Fibroblast of skin of right quadriceps (primary cell): ENCODE measurements at places on chromosomes 4 and X.
A peak's percentile ranks its signal among the peaks of the same experiment; 100 is the strongest.

DNA sequence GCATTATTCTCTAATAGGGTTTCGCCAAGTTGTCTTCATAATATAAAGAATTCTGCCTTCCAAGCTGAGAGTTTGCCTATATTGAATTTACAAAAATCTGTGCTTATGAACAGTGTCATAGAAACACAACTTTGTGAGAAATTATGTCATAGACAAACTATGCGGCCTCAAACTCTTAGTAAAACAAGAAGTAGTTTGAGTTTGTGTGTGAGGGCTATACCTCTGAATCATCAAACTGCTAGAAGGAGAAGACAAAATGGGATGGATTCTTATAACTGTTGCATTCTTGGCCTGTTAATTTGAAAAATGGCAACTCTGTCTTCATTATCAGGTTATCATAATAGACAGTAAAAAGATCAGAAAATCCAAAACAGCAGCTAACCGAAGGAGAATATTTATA is 46.1 kb upstream of the NAP1L5 start:
- peak; percentile 86 for DNase-seq

DNA sequence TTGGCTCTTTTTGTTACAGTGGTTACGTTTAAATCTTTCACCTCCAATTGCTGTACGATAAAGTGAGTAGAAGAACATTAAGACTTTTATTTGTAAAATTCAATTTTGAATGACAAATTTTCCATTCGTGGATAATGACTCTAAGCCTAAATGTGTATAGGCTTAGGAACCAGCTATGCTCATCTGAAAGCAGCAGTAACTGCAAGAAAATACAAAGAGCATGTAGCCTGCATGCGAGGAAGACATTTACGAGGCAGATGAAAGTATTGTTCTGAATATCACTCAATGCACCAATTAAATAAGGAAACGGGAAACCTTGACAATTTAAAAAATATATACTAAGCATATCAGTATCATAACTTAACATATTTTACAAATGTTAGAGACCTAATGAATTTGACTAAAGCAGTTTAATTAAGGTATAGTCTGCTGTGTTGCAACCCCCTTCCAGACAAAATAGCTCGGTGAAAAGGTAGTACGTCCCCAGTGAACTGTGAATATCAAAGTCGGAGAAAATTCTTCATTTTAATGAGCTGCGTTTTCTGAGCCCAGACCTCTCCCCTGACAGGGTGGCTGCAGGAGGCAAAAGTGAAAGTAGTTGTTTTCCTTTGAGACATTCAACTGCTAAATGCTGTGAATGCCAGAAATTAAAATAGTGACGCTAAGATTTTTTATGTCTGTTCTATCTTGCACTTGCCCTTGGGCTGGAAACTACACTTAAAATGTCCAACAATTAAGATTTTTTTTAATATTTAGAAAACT is 1236.5 kb upstream of the TENM3 start:
- DNase-seq = no peak

DNA sequence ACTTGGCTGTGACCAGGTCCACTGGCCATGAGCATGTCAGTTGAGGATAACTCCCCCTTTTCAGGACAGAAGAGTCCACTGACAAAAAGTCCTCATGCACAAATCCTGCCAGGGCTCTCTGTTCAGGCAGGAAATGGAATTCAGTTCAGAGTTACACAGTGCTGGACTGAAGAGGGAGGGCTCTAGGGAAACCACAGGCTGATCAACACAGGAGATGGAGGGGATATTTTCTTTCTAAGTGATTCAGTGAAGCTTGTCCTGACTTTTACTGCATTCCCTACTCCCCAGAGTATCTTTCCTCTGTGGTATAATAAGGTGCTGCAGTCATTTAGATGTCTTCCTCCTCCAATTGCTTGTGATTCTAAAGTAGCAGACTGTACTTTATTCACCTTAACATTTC is 335.5 kb upstream of the IGFBP7 start:
- no peak for DNase-seq

DNA sequence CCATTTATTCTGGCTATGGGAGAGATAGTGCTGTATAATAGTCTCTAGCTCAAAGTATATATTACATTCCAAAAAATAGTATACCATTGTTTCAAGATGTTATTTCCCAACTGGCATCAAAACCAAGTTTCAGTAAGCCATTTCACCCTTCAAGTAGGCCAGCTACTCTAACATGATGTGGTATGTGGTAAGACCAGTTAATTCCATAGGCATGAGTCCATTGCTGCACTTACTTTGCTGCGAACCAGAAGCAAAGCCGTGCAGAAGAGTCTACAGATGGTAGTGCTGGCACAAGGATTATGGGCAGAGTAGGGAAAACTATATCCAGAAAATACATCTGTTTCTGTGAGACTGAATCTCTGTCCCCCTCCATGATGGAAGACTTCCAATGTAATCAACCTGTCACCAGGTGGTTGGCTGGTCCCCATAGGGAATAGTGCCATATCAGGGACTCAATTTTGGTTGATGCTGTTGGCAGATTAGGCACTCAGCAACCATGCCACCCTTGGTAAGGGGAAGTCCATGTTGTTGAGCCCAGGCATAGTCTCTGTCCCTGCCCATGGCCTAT is 49.8 kb upstream of the HSD17B10 start:
- no peak for DNase-seq
